RKO (cell line): ENCODE measurements at places on chromosomes 11 and 22.

GRCh38 chr11:13256216-13256615 lies 21.4 kb upstream of the BMAL1 start:
- no peak for DNase-seq

DNA sequence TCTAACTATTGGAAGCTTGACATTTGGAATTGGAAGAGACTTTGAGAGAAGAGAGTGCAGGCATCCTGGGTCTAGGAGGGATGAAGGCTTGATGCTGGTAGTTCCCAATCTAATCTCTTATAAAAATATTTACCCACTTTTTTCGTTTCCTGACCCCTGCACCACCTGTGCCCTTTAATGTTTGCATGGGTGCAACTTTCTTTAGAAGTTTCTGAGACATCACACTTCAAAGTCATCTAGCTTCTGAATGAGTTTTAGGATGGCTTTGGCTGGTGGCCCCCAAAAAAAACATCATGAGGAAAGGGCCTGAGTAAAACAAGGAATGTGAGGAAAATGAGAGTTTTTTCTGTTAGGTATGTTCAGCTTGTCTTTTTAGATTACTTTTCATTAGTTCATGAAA lies 1.1 kb downstream of the POLD3 start:
- no peak for DNase-seq

- no peak for DNase-seq
These were observed 89.5 kb downstream of the CDKN1C start for GRCh38 chr11:2796091-2796490.

- no peak for DNase-seq
These were observed 308.3 kb downstream of the RAB38 start for GRCh38 chr11:87866951-87867350.

- no peak for DNase-seq
These were observed 3.4 kb downstream of the CEND1 start for GRCh38 chr11:786235-787083.

GRCh38 chr11:86372586-86372985 lies 2.1 kb upstream of the CCDC81 start:
- DNase-seq, result no peak

DNA sequence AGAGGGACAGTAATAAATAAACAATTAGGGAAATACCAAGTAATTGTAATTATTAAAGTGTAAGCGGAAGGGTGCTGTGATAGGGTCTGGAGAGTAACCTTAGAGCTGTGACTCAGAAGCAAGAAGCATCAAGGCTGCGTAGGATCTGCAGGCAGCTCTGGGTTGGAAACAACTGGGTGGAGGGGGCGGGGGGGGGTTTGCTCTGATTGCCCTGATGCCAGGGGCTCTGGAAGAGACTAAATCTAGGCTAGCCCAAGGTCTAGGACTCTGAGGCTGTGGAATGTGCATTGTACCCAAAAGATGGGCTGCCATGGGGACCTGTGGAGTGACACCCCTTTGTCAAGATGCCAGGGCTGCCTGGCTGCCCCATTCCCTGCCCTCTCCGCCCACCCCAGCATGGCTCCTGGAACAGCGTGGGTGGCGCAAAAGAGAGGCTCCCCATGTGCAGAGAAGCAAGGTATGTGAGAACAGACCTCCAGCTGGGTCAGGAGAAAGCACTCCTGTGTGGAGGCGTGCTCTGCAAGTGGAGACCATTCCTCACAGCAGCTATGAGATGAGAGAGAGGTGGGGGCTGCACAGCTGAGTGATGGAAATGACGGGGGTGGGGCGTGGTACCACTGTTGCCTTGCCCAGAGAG lies 101.1 kb upstream of the CRYBB3 start:
- DNase-seq, result no peak

- DNase-seq, result no peak
These were observed 98.7 kb downstream of the MORC2 start for GRCh38 chr22:30869667-30870395.

DNA sequence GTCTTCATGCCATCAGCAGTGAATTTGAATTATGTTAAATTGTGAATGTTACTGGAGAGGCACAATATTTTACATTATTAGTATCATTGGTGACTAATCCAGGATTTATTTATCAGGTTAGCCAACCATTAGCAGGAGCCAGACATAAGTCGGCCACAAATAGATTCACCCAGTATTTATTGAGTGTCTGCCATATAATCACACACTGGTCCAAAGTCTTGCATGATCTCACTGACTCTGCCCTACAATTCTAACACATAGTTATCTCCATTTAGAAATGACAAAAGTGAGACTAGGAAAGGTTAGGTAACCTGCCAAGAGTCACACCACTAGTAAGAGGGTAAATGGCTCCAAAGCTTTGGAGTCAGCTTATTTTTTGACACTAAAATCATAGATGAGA lies 179.6 kb downstream of the BLID start:
- no peak for DNase-seq

GRCh38 chr11:75845324-75845723 lies 30.3 kb downstream of the UVRAG start:
- no peak for DNase-seq

DNA sequence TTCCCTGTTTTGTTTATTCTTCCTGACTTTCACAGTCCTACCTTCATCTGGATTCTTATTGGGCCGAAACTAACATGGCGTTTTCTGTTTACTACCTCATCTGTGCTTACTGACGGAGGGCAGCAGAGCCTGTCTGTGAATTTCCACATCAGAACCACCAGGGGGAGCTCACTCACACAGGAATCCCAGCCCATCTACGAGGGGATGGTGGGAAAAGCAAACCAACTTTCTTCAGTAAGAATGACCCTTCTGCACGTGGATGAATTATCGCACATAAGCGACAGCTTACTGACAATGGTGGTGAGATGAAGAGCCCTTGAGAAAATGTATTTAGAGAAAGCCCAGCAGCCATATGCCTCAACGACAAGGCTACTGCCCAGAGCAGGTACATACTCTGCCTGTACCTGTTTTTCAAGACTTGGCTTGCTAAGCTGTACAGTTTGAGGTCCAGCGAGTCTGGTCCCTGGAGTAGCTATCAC lies 42.5 kb downstream of the LARGE2 start:
- DNase-seq, result peak; percentile 82

DNA sequence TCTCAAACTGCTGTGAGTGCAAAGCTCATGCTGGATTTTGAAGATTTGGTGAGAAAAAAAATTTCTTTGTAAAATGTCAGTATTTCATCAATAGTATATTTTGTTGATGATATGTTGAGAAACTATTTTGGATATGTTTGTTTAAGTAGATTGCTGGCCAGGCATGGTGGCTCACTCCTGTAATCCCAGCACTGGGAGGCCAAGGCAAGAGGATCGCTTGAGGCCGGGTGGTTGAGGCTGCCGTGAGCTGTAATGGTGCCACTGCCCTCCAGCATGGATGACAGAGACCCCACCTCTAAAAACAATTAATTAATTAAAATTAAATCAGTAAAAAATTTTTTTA lies 6.9 kb upstream of the IFITM3 start:
- DNase-seq, result no peak
